Hippocampal formation (tissue), 2 donors: ENCODE measurements at places on chromosomes 4 and X.
A peak's percentile ranks its signal among the peaks of the same experiment; 100 is the strongest.

DNA sequence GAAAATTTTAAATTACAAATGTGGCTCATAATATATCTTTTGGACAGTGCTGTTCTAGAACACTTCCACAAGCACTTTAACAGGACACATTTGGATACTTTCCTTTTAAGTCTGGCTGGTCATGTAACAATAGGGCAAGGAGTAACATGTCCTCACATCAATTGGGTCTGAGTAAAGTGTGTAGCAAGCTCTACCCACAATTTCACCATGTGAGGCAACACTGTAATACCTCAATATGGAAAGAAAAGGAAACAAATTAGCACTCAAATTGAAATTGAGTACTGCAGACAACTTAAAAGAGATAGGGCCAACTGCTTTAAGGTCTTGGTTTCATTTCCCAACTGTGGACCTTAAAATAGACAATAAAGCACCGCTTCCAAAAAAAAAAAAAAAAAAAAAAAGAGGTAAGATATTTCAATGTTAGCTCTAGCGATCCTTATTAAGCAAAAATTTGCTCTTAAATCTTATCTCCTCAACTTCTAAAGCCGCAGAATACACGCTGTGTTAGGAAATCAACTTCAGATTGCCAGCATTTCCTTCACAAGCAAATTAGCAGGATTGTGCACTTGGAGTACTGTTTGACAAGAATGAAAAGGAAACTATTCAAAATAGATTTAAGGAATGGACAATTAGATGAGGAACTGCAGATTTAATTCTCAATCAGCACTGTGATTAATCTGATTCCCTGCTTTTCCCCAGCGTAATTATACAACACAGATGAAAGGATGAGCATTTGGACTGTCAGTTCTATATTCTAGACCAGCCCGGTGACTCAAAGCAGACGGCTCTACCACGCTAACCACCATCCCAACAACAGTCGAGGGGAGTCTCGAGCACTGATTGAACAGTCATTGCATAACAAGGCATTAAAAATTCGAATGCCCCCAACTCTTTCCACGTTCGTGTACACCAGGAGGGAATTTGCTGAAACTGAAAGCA, 1.6 kb downstream of the CASK start:
- DNase-seq, result no peak

- DNase-seq, result no peak
These were observed 2.8 kb upstream of the PITX2 start for GRCh38 chr4:110625576-110626257.

- peak; percentile 8 for DNase-seq
These were observed 502.4 kb downstream of the NLGN4X start for GRCh38 chrX:5726224-5726623.

- peak; percentile 93 for DNase-seq
These were observed 50.8 kb downstream of the DTHD1 start for GRCh38 chr4:36332023-36332781.

DNA sequence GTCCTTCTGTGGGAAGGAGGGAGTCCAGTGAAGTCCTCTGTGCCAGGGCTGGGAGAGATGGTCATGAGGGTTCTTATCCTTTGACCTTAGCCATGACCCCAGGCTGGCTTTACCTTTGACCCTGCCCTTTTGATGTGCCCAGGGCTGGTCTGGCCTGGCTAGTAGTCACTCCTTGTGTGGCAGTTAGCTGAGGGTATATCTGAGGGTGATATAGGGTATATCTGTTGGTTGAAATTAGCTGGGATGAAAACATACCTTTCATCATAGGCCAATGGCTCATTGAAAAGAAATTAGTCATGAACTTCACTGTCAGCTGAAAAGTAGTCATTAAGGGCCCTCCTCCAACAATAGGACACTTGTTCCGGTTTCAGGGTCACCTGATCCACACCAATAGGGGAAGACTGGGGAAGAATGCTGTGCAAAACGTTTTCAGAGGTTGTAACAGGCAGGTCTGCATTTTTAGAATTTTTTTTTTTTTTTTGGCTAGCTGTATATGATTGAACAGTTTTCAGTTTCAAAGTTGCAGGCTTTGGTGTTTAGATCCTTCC, 74.6 kb upstream of the STOX2 start:
- no peak for DNase-seq

DNA sequence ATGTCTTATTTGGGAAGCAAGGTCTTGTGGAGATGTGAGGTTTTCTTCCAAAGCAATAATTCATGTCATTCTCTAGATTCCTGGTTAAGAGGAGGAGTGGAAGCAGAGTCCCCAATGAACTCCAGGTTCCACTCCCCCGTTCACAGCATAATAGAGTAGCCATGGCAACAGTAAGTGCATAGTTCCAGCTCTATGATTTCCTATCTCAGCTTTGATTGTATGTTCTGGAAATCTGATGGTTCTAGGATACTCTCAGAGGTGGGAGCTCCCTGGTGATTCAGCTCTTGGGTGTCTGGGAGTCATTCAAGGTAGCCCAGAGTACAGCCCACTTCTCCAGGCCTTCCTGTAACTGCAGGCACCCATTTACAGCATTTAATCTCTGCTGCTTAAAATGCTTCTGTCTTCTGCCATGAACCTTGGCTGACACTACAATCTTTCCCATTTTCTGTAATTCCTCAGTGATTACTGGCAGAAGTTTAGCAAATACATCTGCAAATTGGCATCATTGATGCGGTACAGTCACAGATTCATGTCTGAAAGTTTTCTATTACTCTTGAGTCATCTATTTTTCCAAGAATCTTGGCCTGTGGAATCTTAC, 242.0 kb downstream of the MAPK10 start:
- DNase-seq, result no peak

DNA sequence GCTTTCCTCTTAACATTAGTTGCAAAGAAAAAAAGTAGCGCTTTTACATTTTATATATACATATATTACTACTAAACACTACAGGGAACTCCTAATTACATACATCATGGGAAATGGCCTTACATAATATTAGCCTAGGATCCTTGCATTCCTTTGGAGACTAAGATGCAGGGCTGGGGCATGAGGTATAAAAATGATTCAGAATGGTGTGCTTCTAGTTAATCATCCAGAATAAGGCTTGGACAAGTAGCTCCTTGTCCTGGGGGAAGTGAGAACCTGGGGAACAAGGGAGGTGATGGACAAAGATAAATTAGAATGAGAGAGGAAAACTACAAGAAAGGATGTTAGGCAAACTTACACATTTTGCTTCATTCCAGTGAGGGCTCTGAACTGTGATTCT, 3.0 kb upstream of the GUCY2F start:
- DNase-seq, result no peak

DNA sequence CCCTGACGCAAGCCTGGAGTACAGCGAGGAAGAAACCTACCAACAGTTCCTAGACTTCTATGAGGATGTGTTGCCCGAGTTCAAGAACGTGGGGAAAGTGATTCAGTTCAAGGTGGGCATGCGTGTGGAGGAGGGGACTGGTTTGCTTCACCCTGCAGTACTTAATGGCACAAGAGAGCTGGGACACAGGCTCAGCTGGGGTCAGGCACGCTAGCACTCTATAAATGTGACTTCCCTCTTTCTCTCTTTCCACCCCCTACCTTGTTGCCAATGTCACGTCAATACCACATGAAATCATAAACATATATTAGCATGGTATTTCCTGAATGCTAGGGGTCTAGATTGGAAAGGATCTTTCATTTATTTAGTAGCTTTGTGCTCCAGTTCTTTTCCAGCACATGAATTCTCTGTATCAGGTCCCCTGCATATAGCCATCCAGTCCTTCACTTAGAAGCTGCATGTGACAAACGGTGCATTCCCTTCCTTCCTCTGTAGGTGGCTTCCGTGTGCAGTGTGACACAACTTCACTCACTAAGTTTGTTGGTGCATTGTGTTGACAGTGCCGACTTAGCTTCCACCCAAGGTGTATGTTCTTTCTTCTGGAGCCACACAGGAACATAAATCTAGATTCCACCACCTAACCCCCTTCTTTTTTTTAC, 25.6 kb downstream of the ZRSR2 start:
- no peak for DNase-seq
